Kidney (tissue), 22 donors: ENCODE measurements at places on chromosomes 3 and 15. TPM values are rescaled to one million over a fixed set of nuclear protein-coding genes. Genes with fewer than 3 reads are reported as not detected.

DNA sequence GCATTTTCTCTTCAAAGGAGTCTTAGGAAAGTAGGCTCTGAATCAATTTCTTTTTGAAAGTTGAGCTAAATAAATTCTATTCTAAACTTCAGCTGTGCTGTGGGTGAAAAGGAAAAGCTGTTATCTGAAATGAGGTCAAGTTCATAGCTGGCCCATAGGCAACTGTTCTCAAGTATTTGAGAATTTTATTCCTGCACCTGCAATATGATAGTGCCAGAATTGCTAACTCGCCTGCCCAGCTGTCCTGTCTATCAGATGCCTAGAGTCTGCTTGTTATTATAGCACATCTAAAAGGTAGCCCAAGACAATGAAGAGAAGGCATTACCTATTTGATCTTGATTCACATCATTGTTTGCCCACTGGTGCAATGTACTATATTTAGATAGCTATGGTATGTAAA lies 798.7 kb downstream of the DIPK2A start:
- DNase-seq: no peak

DNA sequence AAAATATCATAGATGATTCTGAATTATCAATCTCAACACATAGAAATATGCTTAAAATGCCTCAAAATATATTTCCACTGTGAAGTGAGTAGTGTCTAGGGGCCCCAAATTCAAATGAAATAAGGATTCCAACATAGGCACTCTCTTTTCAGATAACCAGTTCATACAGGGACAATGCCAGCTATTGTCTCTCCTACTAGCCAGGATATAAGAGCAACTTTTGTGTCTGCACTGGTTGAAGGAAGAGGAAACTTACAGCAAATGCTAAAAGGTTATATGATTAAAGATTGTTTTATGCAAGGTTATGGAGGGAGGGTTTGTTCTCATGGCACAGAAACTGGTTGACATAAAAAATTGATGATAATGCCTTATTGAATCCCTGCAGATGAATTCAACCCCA lies 579.4 kb upstream of the ALCAM start:
- DNase-seq: no peak

DNA sequence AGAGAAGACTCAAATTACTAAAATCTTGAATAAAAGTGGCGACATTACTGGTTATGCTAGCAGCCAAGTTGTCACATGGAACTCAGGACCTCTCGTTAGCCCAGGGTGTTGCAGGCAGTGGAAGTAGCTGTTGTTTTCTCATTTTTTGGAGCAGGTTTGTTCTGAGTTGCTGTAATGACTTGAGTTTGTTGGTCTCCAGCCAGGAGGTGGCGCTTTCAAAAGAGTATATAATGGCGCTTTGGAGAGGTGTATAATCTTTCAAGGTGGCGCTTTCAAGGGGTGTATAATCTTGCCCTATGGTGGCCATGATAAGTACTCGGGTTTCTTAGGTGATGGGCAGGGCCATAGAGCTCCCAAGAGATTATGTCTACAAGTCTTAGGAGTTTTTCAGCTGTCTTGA lies 632.7 kb downstream of the NTRK3 start:
- no peak for DNase-seq

GRCh38 chr15:95277266-95277665 lies 1045.9 kb downstream of the MCTP2 start:
- DNase-seq: peak; percentile 18

GRCh38 chr3:86801921-86802320 lies 189.0 kb downstream of the VGLL3 start:
- no peak for DNase-seq

- DNase-seq: no peak
Measured at GRCh38 chr15:41411031-41411430, 5.9 kb upstream of the RTF1 start.

DNA sequence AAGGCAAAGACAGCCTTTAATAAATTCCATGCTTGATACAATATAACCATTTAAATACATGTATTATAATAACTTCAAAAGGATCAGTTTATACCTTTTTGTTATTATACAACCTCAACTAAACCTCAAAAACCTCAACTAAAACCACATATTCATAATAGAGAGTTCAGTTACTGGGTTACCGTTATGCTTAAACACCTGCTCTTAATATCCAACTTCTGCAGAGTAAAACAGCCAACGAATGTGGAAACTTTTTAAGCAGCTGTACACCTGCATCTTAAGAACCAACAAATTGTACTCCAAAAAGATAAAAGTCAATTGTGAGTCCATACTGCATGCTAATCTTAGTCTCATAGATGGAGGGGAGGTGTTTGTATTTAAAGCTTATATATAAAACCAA lies 53.5 kb downstream of the TFDP2 start:
- no peak for DNase-seq

DNA sequence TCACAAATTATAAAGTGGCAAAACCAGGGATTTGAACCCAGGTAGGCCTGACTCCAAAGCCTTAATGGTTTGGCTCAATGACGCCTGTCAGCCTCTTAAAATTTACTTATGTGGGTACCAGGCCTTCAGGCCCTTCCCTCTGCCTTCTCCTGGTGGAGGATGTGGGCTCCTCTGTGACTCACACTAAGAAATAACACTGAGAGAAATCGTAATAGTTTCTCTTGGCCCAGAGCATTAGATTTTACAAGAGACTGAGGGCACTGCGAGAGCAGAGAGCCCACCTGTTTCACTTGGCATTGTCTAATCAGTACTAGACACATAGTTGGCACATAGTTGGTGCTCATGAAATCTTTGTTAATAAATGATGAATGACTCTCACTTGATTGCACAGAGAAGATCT lies 505.2 kb downstream of the SHQ1 start:
- no peak for DNase-seq

DNA sequence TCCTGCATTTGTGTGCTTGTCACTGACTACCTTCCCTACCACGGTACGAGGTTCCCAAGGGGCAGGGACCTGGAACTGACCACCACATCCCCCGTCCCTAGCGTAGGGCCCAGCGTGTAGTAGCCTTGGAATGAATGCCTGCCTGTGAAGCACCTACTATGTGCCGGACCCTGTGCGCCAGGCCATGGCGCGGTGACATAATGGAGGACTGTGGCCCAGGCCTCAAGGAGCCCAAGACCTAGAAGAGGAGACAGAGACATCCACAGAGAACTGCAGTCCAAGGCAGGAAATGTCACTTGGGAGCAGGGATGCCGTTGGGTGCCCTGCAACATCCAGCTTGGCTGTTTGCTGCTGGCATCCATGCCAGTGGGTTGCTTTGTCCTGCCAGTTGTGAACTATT lies 71.9 kb upstream of the SLC6A6 start:
- no peak for DNase-seq

DNA sequence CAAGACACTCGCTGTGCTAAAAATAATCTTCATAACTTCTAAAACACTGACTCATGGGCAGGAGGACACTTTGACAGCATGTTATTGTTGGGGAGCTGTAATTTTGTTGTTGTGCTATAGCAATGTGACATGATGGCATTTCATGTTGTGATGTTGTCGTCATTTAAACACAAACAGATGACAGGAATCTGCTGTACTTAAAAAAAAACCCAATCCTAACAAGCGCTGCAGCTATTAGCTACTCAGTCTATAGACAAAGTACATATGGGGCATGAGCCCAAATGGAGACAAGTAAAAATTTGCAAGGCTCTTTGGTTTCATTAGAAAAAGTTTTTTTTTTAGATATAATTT lies 828 bp upstream of the ATOSA start:
- DNase-seq: no peak

DNA sequence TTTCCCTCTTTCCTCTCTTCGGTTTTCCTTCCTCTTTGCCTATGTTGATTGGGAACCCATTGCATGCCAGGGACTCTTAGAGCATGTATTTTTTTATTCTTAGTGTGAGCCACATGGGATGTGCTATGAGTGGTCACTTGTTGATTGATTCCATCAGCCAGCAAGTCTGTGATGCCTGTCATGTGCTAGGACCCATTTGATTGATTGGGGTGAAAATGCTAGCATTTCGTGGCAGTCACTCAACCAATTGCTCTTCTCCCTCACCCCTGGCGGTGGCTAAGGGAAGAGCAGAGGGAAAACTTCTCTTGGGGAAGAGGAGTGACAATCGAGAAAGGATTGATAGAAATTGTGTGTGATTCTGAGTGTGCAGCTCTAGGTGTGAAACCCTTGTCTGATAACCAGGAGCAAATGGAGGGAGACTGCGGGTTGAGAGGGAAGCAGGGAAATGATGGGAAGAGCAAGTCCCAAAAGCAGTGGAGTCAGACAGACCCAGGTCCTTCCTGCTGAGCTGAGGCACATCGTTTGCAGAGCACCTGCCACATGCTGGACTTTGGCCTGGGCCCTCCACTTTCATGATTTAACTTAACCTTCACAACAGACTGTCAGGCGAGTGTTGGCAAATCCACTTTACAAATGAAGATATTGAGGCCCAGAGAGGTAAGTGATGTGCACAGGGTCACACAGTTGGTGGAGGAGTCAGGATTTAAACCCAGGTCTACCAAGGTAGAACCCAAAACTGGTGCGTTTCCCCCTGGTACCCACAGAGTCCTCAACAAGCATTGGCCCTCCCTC lies 40.0 kb downstream of the SLC6A11 start:
- no peak for DNase-seq

DNA sequence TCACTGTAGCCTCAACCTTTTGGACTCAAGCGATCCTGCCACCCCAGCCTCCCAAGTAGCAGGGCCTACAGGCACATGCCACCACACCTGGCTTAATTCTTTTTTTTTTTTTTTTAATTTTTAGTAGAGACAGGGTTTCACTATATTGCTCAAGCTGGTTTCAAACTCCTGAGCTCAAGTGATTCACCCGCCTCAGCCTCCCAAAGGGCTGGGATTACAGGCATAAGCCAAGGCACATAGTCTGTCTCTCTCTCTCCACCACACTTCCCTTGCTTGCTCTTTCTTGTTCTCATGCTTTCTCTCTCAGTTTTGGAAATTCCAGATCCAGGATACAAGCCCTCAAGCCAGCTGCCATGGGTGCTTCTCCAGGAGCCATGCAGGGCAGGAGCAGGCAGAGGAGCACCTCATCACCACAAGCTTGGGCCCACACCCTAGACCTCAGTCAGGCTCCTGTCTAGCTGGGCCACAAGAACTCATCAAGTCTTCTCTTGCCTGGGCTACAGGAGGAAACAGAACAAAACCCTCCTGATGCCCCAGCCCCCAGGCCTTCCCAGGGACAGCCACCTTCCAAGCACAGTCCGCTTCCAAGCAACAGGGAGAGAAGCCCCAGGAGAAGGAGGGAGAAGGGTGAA lies 145.3 kb upstream of the LPP start:
- DNase-seq: no peak

GRCh38 chr15:99450896-99451358 lies 114.9 kb upstream of the MEF2A start:
- no peak for DNase-seq

DNA sequence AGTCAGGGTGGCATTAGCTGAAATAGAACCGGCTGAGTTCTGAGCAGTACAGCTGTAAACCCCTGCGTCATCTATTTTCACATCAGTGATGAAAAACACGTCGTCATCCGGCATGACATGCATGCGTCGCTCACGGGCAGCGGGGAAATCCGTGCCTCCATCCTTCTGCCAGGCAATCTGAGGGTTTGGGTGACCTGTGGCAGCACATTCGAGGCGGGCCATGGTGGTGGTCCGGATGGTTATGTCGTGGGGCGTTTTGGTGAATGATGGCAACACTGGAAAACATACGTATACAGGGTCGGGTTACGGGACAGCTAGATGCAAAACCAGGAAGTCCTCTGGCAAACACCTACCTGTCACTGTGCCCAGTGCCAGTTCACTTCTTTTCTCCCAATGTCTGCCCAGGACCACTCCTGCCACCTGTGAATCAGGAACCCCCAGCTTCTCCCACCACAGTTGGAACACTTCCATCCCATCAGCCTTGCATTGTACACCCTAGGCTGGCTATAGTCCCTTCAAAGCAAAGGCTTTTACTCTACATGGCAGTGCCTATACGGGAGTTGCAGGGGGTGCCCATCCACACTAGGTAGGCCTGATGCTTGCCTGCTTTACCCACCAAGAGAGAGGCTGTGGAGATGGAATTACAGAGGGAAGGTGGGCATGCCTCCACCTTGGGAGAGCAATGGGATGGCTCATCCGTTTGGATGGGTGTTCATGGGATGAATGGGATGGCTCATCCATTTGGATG lies 116.7 kb downstream of the LRIG1 start:
- DNase-seq: no peak

DNA sequence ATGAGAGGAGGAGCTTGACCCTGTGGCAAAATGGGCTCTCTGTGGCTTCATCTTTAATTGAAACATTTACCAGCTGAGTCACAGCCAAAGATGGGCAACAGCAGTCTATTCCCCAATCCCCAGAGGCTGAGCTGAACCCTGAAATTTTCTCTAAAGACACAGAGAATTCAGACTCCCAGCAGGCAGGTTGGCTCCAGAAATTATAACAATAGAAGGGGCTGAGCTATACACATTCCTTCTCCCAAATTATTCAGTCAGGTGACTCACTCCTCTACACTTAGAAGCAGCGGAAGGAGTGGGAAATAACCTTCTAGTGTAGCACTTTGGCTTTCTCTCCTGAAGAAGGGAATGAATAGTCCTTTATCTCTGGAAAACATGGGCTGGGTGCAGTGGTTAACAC lies 264.3 kb upstream of the ARHGEF26 start:
- DNase-seq: no peak

- no peak for DNase-seq
Measured at GRCh38 chr3:71873093-71873611, 88.2 kb upstream of the PROK2 start.

GRCh38 chr15:100686725-100687473 lies 84.5 kb downstream of the ASB7 start:
- no peak for DNase-seq

- no peak for DNase-seq
Measured at GRCh38 chr15:29352402-29352801, 82.8 kb upstream of the NSMCE3 start.

The BLM gene
- total RNA-seq: 2.8 TPM

The CD80 gene
- total RNA-seq: 1.2 TPM

The SPTBN5 gene
- total RNA-seq: 1.2 TPM

The ATP13A4 gene
- 3.7 TPM for total RNA-seq

The CCK gene
- not detected for total RNA-seq

The MUC13 gene
- total RNA-seq: 1.9 TPM

The P2RY14 gene
- 2.4 TPM for total RNA-seq

The EID1 gene
- total RNA-seq: 119 TPM
